ENCODE measurements at places on chromosomes 13 and 19.

GRCh38 chr13:31138515-31138914, 23.2 kb downstream of the HSPH1 start:
- peaks cover 37% of the 10 kb centered on the region for H3K4me1 ChIP-seq
- DNase-seq, result no peak
- H3K36me3 ChIP-seq, result peaks cover 81% of the 10 kb centered on the region
- H3K27ac ChIP-seq, result peak overlapping the region; percentile 60
- H3K27me3 ChIP-seq, result no peaks in the 10 kb centered on the region
- H3K4me3 ChIP-seq, result no peak overlapping the region

- H3K4me1 ChIP-seq, result peaks cover 35% of the 10 kb centered on the region
- H3K27me3 ChIP-seq, result peaks cover 2% of the 10 kb centered on the region
- H3K4me3 ChIP-seq, result peak overlapping the region; percentile 85
- no peaks in the 10 kb centered on the region for H3K36me3 ChIP-seq
These were observed 4.8 kb upstream of the NFIC start for GRCh38 chr19:3361384-3362216.

DNA sequence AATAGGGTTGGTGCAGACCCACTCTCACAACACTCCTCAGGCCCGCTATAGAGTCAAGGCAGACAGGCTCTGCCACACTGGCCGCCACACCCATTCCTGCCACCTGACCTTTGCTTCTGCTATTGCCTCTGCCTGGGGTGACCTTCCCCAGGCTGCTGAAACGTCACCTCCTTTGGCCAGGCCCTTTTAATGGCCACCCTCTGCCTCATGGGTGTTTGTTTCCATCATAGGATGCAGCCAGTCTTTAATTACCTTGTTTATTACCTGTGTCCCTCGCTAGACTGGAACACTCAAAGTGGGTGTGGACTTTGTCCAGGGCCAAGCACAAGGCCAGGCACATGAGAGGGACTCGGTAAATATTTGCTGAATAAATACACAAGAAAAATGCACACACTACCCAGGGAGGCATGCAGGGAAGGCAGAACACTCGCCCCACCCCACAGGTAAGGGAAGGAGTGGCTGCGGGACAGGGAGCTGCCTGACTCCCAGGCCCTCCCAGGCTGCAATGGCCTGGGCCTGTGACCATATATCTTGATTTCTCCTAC, 3.2 kb downstream of the LSM4 start:
- peaks cover 41% of the 10 kb centered on the region for H3K36me3 ChIP-seq
- no peak for DNase-seq
- peak overlapping the region; percentile 25 for H3K4me3 ChIP-seq
- no peaks in the 10 kb centered on the region for H3K27me3 ChIP-seq
- H3K4me1 ChIP-seq, result peaks cover 58% of the 10 kb centered on the region

DNA sequence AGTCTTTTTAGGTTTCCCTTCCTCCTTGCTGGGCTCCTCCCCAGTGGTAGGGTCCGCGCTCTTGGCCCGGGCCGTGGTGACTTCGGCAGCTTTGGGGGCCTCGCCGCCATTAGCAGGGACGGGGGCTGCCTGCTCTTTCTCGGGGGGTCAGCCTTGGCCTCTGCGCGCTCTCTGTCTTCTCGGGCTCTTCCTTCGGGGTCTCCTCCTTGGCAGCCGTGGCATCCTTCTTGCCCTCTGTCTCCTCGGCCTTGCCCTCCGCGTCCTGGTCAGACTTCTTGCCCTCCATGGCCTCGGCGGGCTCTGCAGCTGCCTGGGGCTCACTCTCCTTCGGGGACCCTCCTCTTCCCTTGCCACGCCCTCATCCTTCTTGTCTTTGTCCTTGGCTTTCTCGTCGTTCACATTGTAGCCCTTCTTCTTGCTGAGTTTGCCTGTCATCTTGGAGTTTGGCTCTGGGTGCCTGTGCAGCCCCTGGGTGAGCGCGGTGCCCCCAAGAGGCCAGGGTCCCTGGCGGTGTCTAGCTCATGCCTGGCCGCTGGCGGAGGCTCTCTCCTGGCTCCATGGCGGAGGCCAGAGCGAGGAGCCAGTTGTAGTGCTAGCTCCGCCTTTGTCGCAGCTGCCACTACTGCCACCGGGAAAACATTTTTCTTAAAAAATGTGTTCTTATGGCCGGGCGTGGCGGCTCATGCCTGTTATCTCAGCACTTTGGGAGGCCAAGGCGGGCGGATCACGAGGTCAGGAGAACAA, 283.0 kb upstream of the SGCG start:
- H3K4me3 ChIP-seq, result no peak overlapping the region
- no peak overlapping the region for H3K27ac ChIP-seq
- DNase-seq, result no peak
- H3K27me3 ChIP-seq, result peaks cover 1% of the 10 kb centered on the region
- no peaks in the 10 kb centered on the region for H3K36me3 ChIP-seq

- no peak overlapping the region for H3K27ac ChIP-seq
- peaks cover 17% of the 10 kb centered on the region for H3K36me3 ChIP-seq
- no peak for DNase-seq
- H3K27me3 ChIP-seq, result no peaks in the 10 kb centered on the region
- H3K4me3 ChIP-seq, result no peak overlapping the region
- H3K4me1 ChIP-seq, result no peaks in the 10 kb centered on the region
These were observed 10.6 kb downstream of the DCAF15 start for GRCh38 chr19:13962699-13963602.

DNA sequence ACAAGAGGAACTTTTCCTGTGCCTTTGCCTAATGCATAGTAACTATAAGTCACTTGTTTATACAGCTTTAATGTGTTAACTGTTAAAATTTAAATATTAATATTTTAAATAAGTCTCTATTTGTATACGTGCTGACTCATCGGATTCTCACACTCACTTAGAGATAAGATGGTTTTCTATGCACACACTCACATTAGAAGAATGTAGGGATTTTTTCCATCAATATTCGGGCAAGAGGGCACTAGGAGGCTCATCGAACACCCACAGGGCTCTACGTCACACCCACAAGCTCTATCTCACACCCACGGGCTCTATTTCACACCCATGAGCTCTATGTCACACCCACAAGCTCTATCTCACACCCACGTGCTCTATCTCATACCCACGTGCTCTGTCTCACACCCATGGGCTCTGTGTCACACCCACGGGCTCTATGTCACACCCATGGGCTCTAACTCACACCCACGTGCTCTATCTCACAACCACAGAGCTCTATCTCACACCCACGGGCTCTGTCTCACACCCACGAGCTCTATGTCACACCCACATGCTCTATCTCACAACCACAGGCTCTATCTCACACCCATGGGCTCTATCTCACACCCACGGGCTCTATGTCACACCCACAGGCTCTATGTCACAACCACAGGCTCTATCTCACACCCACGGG, 73.4 kb downstream of the COL4A2 start:
- no peak overlapping the region for H3K27ac ChIP-seq
- H3K27me3 ChIP-seq, result peaks cover 11% of the 10 kb centered on the region
- no peak overlapping the region for H3K4me3 ChIP-seq
- no peak for DNase-seq

GRCh38 chr13:63110466-63110865, 1694.8 kb upstream of the PCDH20 start:
- H3K27ac ChIP-seq, result no peak overlapping the region
- H3K27me3 ChIP-seq, result no peaks in the 10 kb centered on the region
- no peaks in the 10 kb centered on the region for H3K4me1 ChIP-seq
- DNase-seq, result no peak
- no peaks in the 10 kb centered on the region for H3K36me3 ChIP-seq
- no peak overlapping the region for H3K4me3 ChIP-seq

- no peaks in the 10 kb centered on the region for H3K27me3 ChIP-seq
- no peaks in the 10 kb centered on the region for H3K4me1 ChIP-seq
- no peak overlapping the region for H3K4me3 ChIP-seq
- peaks cover 5% of the 10 kb centered on the region for H3K36me3 ChIP-seq
- H3K27ac ChIP-seq, result no peak overlapping the region
These were observed 13.2 kb downstream of the KLHL26 start for GRCh38 chr19:18650021-18650390.

DNA sequence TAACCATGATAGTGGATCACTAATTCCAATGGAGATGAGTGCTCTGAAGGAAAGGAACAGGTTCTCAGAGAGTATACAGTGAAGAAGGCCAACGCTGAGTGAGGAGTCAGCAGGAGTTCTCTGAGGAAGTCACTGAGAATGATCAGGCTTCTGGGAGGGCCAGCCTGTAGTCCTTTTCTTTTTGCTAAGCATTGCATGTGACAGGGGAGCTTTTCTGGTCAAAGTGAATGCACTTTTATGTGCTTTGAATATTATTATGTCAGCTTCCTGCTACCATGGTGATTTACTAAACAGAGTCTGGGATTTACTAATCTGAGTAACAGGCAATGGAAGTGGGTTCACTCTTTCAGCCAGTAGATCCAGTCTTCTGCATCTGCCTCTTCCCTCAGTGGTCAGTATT, 81.1 kb upstream of the SERP2 start:
- no peak for DNase-seq
- H3K4me3 ChIP-seq, result no peak overlapping the region
- no peak overlapping the region for H3K27ac ChIP-seq
- H3K36me3 ChIP-seq, result no peaks in the 10 kb centered on the region

DNA sequence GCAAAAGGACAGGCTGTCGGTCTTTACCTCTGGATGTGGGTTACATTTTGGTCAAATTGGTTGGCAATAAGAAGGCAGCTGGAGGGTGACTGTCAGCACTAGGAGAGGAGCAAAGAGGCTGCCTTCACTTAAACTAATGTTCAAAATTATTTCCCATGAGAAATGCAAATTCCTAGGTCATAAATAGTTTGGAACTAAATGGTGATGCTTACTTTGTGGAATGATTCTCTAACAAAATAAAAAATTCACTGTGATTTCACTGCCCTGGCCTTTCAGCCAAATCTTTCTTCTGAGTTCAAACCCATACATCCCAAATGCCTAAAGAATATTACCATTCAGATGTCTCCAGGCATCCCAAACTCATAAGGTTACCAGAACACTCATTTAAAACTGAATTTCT, 25.0 kb upstream of the OXGR1 start:
- H3K4me1 ChIP-seq, result peaks cover 7% of the 10 kb centered on the region
- no peak overlapping the region for H3K27ac ChIP-seq
- DNase-seq, result no peak
- no peaks in the 10 kb centered on the region for H3K36me3 ChIP-seq

DNA sequence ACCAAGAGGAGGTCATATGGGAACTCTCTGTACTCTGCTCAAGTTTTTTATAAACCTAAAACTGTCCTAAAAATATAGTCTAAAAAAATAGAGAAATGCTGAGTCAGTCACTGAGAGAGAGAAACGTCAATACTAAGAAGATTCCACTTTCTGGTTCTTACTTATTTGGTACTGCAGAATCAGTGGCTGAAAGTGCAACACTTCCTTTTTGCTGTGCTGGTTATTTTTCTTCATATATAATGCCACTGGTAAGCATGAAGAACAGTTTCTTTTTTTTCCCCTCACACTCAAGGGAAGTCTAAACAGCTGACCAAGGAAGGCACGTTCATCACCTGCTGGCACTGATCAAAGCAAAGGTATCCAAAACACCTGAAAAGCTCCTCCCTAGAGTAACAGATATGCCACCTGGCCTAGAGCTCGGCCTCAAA, 44.3 kb upstream of the N4BP2L1 start:
- no peak overlapping the region for H3K4me3 ChIP-seq
- no peaks in the 10 kb centered on the region for H3K36me3 ChIP-seq
- peak overlapping the region; percentile 84 for H3K27ac ChIP-seq
- no peaks in the 10 kb centered on the region for H3K27me3 ChIP-seq
- no peak for DNase-seq

- peak; percentile 32 for DNase-seq
- peaks cover 46% of the 10 kb centered on the region for H3K4me1 ChIP-seq
These were observed 60.9 kb downstream of the WDFY2 start for GRCh38 chr13:51645154-51645650.

- H3K27me3 ChIP-seq, result no peaks in the 10 kb centered on the region
- no peak for DNase-seq
- H3K4me3 ChIP-seq, result no peak overlapping the region
- H3K36me3 ChIP-seq, result peaks cover 4% of the 10 kb centered on the region
- H3K4me1 ChIP-seq, result peaks cover 4% of the 10 kb centered on the region
These were observed 47.9 kb downstream of the KDM4B start for GRCh38 chr19:5016781-5017180.

DNA sequence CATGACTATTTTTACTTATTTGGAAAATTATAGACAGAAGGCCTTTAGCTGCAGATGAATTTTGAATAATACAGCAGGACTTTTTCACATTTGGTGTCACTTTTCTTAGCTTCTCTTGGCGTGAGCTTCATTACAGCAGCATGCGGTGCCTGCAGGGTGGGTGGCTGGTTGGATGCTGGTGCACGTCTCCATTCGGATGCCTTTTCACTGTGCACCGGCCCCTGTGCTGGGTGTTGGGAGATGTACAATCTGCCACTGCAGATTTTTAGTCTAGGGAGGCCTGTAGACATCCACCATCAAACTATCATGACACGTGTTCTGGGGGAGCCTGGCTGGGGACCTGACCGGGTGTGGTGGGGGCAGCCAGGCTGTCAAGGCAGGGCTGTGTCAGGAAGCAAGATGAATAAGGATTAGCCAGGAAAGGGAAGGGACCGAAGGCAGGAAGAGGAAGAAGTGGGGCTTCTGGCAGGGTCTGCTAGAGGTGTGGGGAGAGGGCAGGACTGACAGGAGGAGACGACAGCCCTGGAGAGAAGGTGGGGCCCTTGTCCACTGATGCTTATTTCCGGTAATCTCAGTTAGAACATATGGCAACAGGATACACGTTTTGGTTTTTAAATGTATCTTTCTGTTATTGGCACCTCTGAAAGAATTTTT, 88.8 kb downstream of the ARHGEF7 start:
- H3K27me3 ChIP-seq, result no peaks in the 10 kb centered on the region
- DNase-seq, result no peak
- H3K36me3 ChIP-seq, result peaks cover 7% of the 10 kb centered on the region
- H3K4me1 ChIP-seq, result peaks cover 57% of the 10 kb centered on the region
- peak overlapping the region; percentile 14 for H3K27ac ChIP-seq

- H3K4me1 ChIP-seq, result peaks cover 6% of the 10 kb centered on the region
- no peak for DNase-seq
- H3K27me3 ChIP-seq, result no peaks in the 10 kb centered on the region
- H3K36me3 ChIP-seq, result no peaks in the 10 kb centered on the region
- H3K4me3 ChIP-seq, result no peak overlapping the region
These were observed 52.2 kb downstream of the AP1M1 start for GRCh38 chr19:16249826-16250404.

DNA sequence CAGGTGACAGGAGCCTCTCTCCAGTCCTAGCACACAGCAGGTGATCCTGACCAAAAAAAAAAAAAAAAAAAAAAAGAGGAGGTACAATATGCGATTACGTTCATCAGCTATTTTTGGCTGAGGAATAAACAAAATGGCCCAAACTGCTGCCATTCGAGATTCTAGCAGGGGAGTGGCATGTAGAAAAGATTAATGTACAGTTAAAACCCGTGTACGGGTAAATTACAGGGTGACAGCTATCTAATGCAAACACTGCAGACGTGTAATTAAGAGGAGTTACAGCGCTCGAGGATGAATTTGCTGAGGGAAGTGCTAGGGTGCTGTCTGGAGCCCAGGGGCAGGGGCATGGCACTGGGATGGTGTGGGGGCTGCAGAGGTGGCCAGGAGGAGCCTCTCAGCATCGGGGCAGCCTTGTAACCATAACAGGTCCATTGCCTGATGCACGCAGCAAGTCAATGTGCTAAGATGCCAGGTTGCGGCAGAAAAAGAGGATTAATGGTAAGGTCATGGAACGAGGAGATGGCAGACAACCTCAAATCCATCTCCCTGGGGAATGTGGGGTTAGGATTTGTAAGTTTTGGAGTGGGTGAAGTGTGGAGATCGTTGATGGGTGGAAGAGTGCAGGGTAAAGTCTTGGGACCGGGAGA, 17.4 kb downstream of the CHST8 start:
- no peak overlapping the region for H3K27ac ChIP-seq
- DNase-seq, result no peak
- peaks cover 14% of the 10 kb centered on the region for H3K27me3 ChIP-seq
- no peaks in the 10 kb centered on the region for H3K4me1 ChIP-seq

Measured in activated CD4-positive, alpha-beta memory T cell treated with anti-CD3 and anti-CD28 coated beads for 36 hours (primary cell).